IMR-90 (cell line): ENCODE measurements at places on chromosomes 2 and 18.

- no peak for DNase-seq
These were observed 117.2 kb downstream of the CTNNA2 start for GRCh38 chr2:79630060-79630459.

- no peak for DNase-seq
These were observed 1.8 kb downstream of the ATP8B1 start for GRCh38 chr18:57801325-57801724.

GRCh38 chr2:223744580-223744979 is 92.8 kb downstream of the AP1S3 start:
- DNase-seq, result peak; percentile 43

DNA sequence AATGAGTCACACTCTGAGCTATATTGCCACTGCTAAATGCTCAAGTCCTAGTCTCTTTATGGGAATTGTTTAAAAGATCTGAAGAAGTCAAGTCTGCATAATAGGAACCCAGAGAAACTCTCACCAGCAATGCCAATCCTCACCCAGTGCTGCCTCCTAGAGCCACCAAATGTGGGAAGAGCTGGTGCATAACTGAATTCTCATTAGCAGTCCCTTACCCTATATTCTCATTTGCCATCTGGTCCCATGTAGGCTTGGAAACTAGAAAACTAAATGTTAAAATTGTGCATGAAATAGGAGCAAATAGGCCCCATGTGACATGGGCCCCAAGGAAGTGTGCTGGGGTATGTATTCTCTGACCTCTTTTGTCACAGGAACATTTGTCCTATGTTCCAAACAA is 224.4 kb upstream of the SMAD2 start:
- DNase-seq, result no peak

DNA sequence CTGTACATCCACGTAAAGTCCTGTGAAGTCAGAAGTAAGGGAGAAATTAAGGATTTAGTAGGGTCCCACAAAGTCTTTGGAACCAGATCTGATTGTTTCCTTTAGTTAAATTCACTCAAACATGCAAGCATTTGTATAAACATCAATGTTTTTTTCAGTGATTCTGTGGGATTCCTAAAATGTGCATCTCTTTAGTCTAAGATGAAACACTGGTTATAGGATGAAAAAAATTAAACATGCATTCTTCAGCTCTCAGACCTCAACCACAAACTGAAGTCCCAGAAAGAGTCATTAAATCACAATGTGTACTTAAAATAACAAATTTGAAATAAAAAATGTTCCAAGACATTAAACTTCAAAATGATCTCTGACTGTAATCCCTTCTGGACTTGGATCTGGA is 76.5 kb upstream of the APCDD1 start:
- DNase-seq, result peak; percentile 88
